Calu3 (cell line): ENCODE measurements at places on chromosomes 7 and 10. TPM values are rescaled to one million over a fixed set of nuclear protein-coding genes. Genes with fewer than 3 reads are reported as not detected.

Gene ASAH2
- 3.3 and 3.9 TPM in 2 replicates for total RNA-seq

Gene ADCY1
- 7.6 and 8.8 TPM in 2 replicates for total RNA-seq

Gene CHST15
- total RNA-seq, result 18.3 and 19.3 TPM in 2 replicates

GRCh38 chr10:72344932-72345331 is 9.8 kb downstream of the DNAJB12 start:
- DNase-seq, result no peak

GRCh38 chr7:28479507-28479947 is 67.2 kb downstream of the CREB5 start:
- DNase-seq, result no peak

DNA sequence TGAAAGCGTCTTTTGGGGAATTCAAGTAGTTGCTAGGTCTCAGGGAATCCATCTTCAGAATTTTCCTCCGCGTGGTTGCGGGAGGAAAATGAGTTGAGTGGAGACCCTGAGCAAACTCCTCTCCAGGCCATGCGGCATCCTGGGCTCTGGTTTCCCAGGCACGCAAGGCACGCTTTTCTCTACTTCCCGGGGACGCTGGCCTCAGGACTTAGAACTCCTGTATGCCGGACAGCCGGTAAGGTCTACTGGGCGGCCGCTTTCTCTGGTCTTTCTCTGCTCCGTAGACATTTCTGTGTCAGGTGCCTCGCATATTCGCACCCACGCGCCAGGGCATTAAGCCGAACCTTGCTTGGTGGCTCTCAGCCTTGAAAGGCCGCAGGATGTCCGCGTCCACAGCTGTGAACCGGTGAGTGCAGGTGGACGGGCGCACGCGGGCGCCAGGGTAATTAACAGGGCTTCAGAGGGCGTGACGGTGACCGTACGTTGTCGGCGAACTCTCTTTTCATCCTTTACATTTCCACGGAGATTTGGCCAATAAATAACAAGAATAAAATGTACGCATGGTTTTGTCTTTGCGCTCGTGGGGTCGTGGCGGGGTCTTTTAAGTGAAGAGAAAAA is 992 bp upstream of the RBM20 start:
- no peak for DNase-seq

GRCh38 chr10:108789919-108790318 is 1133.4 kb downstream of the XPNPEP1 start:
- no peak for DNase-seq

DNA sequence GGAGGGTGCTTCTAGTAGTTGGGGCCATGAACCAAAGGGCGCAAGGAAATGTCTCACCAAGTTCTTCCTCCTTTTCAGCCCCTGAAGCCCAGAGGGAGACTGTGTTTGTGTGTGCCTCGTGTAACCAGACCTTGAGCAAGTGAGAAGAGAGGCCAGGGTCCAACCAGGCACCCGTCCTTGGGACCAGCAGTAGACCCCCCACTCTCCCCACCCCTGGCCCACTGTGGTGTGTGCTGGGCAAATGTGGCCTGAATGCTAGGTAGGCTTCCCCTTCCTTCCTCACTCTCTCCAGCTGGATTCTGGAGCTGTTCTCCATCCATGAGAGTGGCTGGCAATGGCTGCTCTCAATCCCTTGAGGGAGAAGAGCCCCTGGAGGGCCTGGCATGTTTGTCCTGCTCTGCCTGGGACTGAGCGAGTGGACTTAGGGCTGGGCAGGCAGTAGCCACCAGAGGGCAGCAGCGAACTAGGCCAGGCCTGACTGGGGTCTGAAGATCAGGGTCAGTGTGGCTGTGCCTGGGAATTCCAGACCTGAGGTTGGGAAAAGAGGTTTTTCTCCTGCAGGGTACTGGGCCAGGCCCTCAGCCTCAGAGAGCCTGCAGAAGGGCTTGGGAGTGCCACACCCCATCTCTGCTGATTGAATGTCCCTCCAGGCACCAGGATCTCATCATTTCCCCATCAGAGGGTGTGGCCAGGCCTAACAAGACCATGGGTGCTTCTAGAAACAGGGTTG is 12.5 kb downstream of the SFRP5 start:
- peak; percentile 71 for DNase-seq
